Activated CD4-positive, alpha-beta T cell treated with anti-CD3 and anti-CD28 coated beads, Interleukin-2, amount 10 ng/mL, durations not matched to agents 7 days and 5 days (primary cell): ENCODE measurements at places on chromosomes 1 and 21.

DNA sequence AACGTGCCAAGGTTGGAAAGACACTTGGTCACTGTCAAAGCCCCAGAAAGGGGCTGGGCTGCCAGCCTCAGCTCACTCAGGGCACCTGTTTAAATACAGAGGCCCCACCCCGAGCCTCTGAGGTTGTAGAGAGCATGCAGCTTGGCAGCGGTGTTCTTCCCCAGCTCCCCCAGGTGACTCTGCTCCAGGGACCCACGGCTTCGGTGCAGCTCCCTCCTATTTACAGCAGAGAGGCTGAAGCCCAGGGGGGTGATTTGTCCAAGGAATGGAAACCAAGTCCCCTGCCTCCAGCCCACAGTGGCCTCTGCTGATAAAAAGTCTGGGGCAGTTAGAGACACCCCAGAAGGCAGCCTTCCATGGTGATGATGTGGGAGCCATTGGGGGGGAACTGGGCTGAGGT, 9.1 kb upstream of the C1QA start:
- DNase-seq: no peak

- no peak for DNase-seq
These were observed 6.7 kb downstream of the ZNF496 start for GRCh38 chr1:247324923-247325322.

DNA sequence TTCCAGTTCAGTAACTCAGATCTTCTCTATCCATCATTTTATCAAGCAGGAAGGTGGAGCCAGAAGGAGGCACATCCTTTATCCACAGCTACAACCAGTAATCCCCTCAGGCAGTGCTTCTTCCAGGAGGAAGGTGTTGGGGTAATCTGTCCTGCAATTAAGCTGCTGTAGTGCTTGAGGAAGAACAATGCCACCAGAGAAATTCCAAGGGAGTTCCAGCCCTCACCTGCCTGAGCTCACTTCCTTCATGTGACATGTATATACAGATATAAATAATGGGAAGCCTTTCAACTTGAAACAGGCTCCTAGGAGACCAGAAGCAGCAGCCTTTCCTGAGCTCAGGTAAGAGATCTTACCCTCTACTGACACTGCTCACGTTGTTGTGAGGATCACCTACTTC, 2.2 kb upstream of the IL20 start:
- DNase-seq: no peak

DNA sequence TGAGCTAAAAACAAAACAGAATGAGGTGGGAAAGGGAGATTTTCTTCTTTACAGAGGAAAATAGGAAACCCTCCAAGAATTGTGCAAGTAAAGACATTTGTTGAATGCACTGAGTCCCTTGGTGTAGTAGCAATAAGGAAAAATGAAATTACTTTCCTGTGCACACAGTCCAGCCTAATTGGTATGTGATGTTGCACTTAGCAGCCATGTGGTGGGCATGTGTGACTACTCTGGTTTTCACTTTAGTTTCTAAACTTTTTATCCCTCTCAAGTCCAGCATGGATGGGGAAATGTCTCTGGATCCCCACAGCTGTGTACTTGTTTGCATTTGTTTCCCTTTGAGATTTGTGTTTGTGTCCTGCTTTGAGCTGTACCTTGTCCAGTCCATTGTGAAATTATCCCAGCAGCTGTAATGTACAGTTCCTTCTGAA, 7.1 kb upstream of the AGO3 start:
- no peak for DNase-seq

DNA sequence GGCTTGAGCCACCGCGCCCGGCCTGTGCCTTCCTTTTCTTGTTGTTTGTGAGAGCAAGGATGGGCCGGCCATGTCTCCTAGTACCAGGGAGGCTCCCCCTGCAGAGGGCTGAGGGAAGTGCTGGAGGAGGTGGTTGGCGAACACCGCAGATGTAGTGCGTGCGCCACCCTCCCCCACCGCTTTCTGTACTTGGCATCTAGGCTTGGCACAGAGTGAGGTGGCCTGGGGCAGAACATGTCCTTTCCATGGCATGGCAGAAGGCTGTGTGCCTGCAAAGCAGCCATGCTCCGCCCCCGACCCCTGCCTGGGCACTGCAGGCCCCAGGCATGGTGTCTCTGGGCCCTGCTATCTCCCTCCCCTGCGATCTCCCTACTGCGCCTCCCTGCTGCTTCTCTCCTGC, 30.7 kb downstream of the ALPL start:
- no peak for DNase-seq

GRCh38 chr1:242842094-242842493, 317.6 kb upstream of the PLD5 start:
- no peak for DNase-seq

- no peak for DNase-seq
These were observed 94.4 kb upstream of the GREM2 start for GRCh38 chr1:240706150-240706935.

DNA sequence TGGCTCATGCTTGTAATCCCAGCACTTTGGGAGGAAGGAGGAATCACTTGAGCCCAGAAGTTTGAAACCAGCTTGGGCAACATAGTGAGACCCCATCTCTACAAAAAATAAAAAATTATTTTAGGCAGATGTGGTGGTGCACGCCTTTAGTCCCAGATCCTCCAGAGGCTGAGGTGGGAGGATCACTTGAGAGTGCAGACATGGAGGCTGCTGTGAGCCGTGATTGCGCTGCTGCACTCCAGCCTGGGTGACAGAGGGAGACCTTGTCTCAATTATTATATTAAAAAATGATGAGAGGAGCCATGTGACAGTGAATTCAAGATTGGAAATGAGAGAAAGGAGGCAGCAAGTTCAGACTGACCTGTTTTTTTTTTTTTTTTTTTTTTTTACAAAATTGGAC, 282.3 kb downstream of the ZP4 start:
- no peak for DNase-seq
